Nasal cavity respiratory epithelium epithelial cell of viscerocranial mucosa (primary cell): ENCODE measurements at places on chromosomes 6 and 20. TPM values are rescaled to one million over a fixed set of nuclear protein-coding genes. Genes with fewer than 3 reads are reported as not detected.

Gene EDN3
- not detected in 2 replicates for total RNA-seq

Gene CPNE5
- under 0.01 TPM in 1 of 2 replicates, not detected in the other for total RNA-seq

Gene SRF
- total RNA-seq, result 33.5 and 34.2 TPM in 2 replicates

Gene HCK
- total RNA-seq, result not detected in 2 replicates

Gene LY6G6F
- total RNA-seq, result not detected in 2 replicates

Gene CFB
- total RNA-seq, result 1.7 and 11.2 TPM in 2 replicates

Gene HUS1B
- total RNA-seq, result 1.7 and 1.9 TPM in 2 replicates

Gene ENPP5
- total RNA-seq, result 0.34 and 7.1 TPM in 2 replicates

Gene GZF1
- total RNA-seq, result 43.7 and 56.4 TPM in 2 replicates

Gene MOG
- total RNA-seq, result not detected in 2 replicates

Gene POU5F1
- 0.50 and 0.68 TPM in 2 replicates for total RNA-seq

Gene TSPYL4
- 2.1 and 3.1 TPM in 2 replicates for total RNA-seq

Gene EFCAB8
- 0.36 and 0.68 TPM in 2 replicates for total RNA-seq

Gene BPI
- total RNA-seq, result not detected in 2 replicates

Gene IMPG1
- not detected in 2 replicates for total RNA-seq

Gene RCAN2
- under 0.01 TPM in 1 of 2 replicates, not detected in the other for total RNA-seq

Gene DTNBP1
- total RNA-seq, result 9.7 and 10.3 TPM in 2 replicates

Gene WFDC5
- total RNA-seq, result 0.64 and 8.2 TPM in 2 replicates

Gene HIVEP1
- 15.7 and 66.8 TPM in 2 replicates for total RNA-seq

Gene TREM2
- total RNA-seq, result 0.36 and 1.4 TPM in 2 replicates

Gene METTL24
- not detected in 2 replicates for total RNA-seq

Gene RFX6
- not detected in 2 replicates for total RNA-seq

Gene LPA
- 0.43 TPM in 1 of 2 replicates, not detected in the other for total RNA-seq

Gene CASS4
- under 0.01 and 0.64 TPM in 2 replicates for total RNA-seq
